Activated CD8-positive, alpha-beta memory T cell treated with anti-CD3 and anti-CD28 coated beads, Interleukin-2, amount 10 ng/mL, durations not matched to agents 7 days and 5 days (primary cell): ENCODE measurements at places on chromosomes 3 and 15. TPM values are rescaled to one million over a fixed set of nuclear protein-coding genes. Genes with fewer than 3 reads are reported as not detected.

GRCh38 chr15:63474810-63475316 is 29.5 kb upstream of the USP3 start:
- no peak for DNase-seq
- peaks cover 33% of the 10 kb centered on the region for H3K4me1 ChIP-seq
- no peaks in the 10 kb centered on the region for H3K27me3 ChIP-seq
- no peaks in the 10 kb centered on the region for H3K36me3 ChIP-seq

DNA sequence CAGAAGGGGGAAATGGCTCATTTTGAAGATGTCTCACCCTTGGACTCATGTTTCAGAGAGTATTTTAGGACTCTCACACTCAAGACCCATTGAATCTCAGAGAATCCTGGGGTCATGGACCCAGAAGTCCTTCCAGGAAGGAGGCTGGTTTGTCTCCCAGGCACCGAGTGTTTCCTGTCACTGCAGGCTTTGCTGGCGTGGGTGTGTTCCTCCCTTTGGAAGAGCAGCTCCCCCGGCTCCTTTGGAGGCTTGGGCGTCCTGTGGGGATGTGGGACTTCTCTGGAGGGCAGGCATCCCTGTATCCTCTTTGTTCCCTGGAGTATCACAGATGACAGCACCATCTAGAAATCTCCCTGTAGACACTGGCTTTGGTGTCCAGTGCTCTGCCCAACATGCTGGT is 40.0 kb downstream of the DNAH1 start:
- H3K36me3 ChIP-seq, result no peaks in the 10 kb centered on the region
- no peaks in the 10 kb centered on the region for H3K27me3 ChIP-seq
- no peak for DNase-seq
- H3K27ac ChIP-seq, result no peak overlapping the region

- no peaks in the 10 kb centered on the region for H3K36me3 ChIP-seq
- no peak for DNase-seq
- H3K27ac ChIP-seq, result no peak overlapping the region
- H3K4me3 ChIP-seq, result no peak overlapping the region
These were observed 525.5 kb downstream of the ZIC1 start for GRCh38 chr3:147934451-147935180.

DNA sequence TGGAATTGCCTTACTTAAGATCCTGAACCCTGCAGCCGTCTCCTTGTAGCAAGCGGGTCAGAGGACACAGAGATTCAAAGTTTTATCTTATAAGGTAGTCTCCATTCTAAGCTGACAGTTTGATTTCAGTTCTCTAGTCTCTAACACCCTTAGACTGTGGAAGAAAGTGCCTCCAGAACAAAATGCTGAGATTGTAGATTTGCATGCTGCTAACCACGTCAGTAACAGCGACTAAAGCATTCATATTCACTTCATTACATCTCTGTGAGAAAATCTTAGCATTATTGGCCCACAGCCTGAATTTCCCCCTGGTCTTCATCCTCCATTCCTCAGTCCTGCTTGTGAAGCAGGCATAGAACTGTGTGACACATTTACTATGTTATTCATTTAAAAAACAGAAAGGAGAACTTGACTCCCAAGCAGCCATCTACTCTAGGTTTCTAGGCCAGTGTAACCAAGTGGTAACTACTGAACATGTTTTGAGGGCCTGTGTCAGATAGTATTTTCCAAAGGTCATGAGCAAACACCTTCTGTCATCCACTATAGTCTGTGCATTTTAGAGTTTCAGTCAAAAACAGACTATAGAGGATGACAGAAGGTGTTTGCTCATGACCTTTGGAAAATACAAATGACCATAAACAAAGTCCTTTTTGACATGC is 27.4 kb downstream of the ARIH2 start:
- peaks cover 43% of the 10 kb centered on the region for H3K4me1 ChIP-seq
- H3K36me3 ChIP-seq, result peaks cover 24% of the 10 kb centered on the region
- peak overlapping the region; percentile 81 for H3K27ac ChIP-seq
- no peak for DNase-seq
- no peak overlapping the region for H3K4me3 ChIP-seq

DNA sequence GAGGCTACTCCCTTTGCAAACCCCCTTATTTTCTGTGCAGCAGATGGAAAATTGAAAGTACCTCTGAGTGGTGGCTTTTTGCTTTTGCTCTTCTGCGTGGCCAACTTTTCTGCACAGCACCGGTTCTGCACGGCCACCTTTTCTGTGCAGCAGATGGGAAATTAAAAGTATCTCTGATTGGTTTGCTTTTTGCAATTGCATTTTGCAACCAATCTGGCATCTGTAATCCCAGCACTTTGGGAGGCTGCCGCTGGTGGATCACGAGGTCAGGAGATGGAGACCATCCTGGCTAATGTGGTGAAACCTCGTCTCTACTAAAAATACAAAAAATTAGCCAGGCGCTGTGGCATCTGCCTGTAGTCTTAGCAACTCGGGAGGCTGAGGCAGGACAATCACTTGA is 79.5 kb upstream of the CHMP2B start:
- DNase-seq, result no peak
- no peak overlapping the region for H3K4me3 ChIP-seq
- H3K4me1 ChIP-seq, result no peaks in the 10 kb centered on the region
- H3K27ac ChIP-seq, result no peak overlapping the region

DNA sequence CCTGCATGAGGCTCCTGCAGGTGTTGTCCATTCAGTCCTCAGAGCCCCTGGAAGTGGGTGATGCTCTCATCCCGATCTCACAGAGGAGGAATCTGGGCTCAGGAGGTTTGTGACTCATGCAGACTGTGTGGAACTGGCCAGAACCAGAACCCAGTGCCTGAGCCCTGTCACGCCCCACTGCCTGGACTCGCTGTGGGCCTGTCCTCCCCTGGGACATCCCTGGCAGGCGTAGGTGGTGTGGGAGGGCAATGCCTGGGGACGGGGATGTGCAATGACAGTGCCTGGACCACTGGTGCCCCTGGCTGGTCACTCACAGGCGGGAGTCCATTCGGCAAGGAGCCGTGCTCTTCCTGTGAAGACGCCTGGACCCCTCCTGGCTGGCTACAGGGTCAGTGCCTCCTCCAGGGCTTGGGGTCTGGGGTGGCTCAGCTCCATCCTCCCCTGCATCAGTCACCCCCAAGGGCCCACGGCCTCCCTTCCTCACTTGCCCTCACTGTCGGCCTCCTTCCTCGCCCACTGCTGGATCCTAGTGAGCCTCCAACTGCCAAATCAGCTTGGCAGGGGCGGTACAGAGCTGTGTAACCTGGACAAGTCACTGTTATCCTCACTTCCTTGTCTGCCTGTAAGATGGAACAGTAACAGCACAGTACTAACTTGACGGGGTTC is 14.9 kb downstream of the PSTPIP1 start:
- H3K27ac ChIP-seq, result peak overlapping the region; percentile 62
- H3K4me1 ChIP-seq, result peaks cover 87% of the 10 kb centered on the region
- peaks cover 54% of the 10 kb centered on the region for H3K36me3 ChIP-seq

Gene ECE2
- total RNA-seq, result not detected

Gene LRRK1
- 1.2 TPM for total RNA-seq

Gene FRG2C
- not detected for total RNA-seq

Gene TMF1
- total RNA-seq, result 49.5 TPM

Gene RASL12
- total RNA-seq, result not detected

Gene TTC21A
- 8.3 TPM for total RNA-seq
